A375 (cell line): ENCODE measurements at places on chromosomes 6 and 20. TPM values are rescaled to one million over a fixed set of nuclear protein-coding genes. Genes with fewer than 3 reads are reported as not detected.

AGER gene
- 0.64 and 2.6 TPM in 2 replicates for total RNA-seq

DAAM2 gene
- 7.0 and 8.3 TPM in 2 replicates for total RNA-seq

SNPH gene
- 4.3 and 5.6 TPM in 2 replicates for total RNA-seq

ITPR3 gene
- 35.4 and 35.8 TPM in 2 replicates for total RNA-seq
